Activated T-helper 2 cell treated with anti-CD3 and anti-CD28 coated beads, Interferon-gamma antibody, Interleukin-2, Interleukin-4, amounts not matched to agents 10 μg/mL and 5 μg/mL and 100 μg/mL, durations not matched to agents 14 hours and 24 hours and 36 hours (primary cell): ENCODE measurements at places on chromosomes 5 and 9. TPM values are rescaled to one million over a fixed set of nuclear protein-coding genes. Genes with fewer than 3 reads are reported as not detected.

SPAG8 gene
- total RNA-seq: 0.82 and 1.5 TPM in 2 replicates

PCDHGB2 gene
- total RNA-seq: 0.85 and 0.91 TPM in 2 replicates

FNBP1 gene
- 358 and 359 TPM in 2 replicates for total RNA-seq

AMBP gene
- not detected in 2 replicates for total RNA-seq

ATP6V0E1 gene
- total RNA-seq: 147 and 148 TPM in 2 replicates

SH3GL2 gene
- not detected in 2 replicates for total RNA-seq

SLC46A2 gene
- total RNA-seq: not detected in 2 replicates

- peaks cover 3% of the 10 kb centered on the region for H3K36me3 ChIP-seq
- DNase-seq: no peak
- H3K27me3 ChIP-seq: no peaks in the 10 kb centered on the region
Measured at GRCh38 chr5:36722900-36723299, 116.5 kb downstream of the SLC1A3 start.

GRCh38 chr9:34686732-34687131 lies 4.3 kb downstream of the CCL19 start:
- no peak overlapping the region for H3K27ac ChIP-seq
- H3K4me3 ChIP-seq: no peak overlapping the region
- DNase-seq: no peak
- H3K4me1 ChIP-seq: peaks cover 2% of the 10 kb centered on the region

DNA sequence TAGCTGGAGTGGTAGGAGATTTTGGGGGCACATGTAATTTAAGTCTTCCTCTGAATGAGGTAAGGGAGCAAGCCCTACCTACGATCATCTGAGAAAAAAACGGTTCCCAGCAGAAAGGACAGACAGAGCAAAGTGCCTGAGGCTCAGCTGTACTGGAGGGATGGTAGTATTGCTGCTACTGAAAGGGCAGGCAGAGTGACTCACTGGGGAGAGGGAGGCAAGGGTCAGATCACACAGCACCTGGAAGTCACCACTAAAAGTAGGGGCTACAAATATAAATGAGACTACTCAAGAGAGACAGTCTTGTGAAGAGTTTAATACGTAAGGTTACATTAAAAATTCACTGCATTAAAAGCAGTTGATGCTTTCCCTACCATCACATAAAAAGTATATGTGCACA lies 75.9 kb downstream of the NFIB start:
- H3K4me1 ChIP-seq: no peaks in the 10 kb centered on the region
- H3K4me3 ChIP-seq: no peak overlapping the region
- no peaks in the 10 kb centered on the region for H3K27me3 ChIP-seq
- DNase-seq: no peak
- no peak overlapping the region for H3K27ac ChIP-seq
- no peaks in the 10 kb centered on the region for H3K36me3 ChIP-seq

GRCh38 chr5:124372457-124372856 lies 374.0 kb downstream of the ZNF608 start:
- no peak for DNase-seq
- no peak overlapping the region for H3K27ac ChIP-seq
- no peak overlapping the region for H3K4me3 ChIP-seq
- no peaks in the 10 kb centered on the region for H3K36me3 ChIP-seq
- no peaks in the 10 kb centered on the region for H3K4me1 ChIP-seq
- H3K27me3 ChIP-seq: no peaks in the 10 kb centered on the region
